Posterior cingulate gyrus (tissue), 11 donors: ENCODE measurements at places on chromosomes 7 and 10.
A peak's percentile ranks its signal among the peaks of the same experiment; 100 is the strongest.

- no peak for DNase-seq
Observed at GRCh38 chr10:519055-519715, 170.3 kb downstream of the DIP2C start.

DNA sequence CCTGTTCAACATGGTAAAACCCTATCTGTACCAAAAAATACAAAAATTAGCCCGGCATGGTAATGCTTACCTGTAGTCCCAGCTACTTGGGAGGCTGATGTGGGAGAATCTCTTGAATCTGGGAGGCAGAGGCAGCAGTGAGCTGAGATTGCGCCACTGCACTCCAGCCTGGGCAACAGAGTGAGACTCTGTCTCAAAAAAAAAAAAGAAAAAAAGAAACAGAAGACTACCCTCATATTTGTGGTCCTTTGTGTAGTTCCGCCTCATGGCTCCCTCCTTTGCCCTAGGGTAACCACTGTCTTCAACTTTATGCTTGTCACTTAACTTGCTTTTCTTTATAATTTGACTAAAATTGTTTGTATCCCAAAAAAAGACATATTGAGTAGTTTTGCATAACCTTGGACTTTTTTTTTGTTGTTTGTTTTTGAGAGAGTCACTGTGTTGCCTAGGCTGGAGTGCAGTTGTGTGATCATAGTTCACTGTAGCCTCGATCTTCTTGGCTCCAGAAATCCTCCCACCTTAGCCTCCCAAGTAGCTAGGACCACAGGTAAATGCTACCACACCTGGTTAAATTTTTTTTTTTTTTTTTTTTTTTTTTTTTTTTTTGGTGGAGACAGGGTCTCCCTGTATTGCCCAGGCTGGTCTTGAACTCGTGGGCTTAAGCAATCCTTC is 3.7 kb downstream of the ZNF487 start:
- no peak for DNase-seq

GRCh38 chr10:20363684-20364083 is 533.4 kb downstream of the NEBL start:
- no peak for DNase-seq

- no peak for DNase-seq
Observed at GRCh38 chr10:75012471-75012870, 99.0 kb upstream of the SAMD8 start.

GRCh38 chr10:120607710-120608703 is 151.0 kb downstream of the PLPP4 start:
- no peak for DNase-seq

- DNase-seq, result no peak
Observed at GRCh38 chr10:120873741-120874140, 22.6 kb downstream of the WDR11 start.

- no peak for DNase-seq
Observed at GRCh38 chr7:133248901-133249300, 4.0 kb upstream of the EXOC4 start.

DNA sequence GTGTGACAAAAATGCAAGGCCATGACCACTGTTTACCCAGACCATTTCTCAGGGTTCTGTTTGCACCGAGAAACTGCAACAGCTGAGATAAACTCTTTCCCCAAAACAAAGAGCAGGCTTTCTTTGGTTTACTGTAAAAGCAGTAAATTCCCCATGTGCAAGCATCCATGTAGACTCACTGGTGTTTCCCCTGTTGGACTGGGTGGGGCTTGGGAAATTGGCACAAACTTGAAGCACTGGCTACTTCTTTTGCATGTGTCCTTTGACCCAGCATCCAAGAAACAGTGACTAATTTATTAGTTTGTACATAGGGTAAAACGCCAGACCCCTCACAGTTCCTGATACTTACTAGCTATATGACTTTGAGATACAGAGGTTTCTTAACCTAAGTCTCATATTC is 12.3 kb downstream of the IQUB start:
- DNase-seq, result no peak

DNA sequence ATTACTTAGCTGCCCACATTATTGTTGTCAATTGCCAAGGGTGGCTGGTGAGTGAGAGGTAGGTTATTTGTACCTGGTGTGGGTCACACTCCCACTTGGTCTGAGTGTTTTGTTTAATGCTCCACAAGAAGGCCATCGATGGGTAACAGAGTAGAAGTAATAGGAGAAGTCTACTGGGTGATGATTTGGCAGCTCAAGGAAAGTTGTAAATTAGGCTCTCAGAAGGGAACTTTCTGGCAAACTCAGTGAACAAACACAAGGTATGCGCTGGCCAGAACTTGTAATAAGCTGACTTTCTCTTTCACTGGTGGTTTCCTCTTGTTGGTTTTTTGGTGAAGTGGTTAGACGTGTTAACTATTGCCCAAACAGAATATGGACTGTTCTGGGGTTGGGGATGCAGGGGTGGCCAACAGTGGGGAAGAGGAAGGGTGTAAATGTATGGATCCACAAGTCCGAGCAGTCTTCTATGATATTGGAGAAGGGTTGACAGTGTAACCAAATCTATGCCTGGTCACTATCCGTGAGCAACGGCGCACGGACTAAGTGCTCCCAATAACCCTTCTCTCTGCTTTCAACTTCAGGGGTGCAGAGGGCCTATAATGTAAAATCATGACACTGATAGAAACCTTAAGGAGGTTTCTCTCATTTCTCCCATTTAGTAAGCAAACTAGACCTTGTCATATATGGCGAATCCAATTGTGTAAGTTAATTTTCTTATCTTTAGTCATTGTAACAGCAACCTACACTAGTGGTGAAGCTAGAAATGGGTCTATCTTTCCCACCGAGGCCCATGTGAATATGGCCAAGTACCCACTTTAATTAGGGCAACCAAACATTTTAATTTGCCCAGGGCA is 212.8 kb downstream of the PTEN start:
- DNase-seq, result no peak

DNA sequence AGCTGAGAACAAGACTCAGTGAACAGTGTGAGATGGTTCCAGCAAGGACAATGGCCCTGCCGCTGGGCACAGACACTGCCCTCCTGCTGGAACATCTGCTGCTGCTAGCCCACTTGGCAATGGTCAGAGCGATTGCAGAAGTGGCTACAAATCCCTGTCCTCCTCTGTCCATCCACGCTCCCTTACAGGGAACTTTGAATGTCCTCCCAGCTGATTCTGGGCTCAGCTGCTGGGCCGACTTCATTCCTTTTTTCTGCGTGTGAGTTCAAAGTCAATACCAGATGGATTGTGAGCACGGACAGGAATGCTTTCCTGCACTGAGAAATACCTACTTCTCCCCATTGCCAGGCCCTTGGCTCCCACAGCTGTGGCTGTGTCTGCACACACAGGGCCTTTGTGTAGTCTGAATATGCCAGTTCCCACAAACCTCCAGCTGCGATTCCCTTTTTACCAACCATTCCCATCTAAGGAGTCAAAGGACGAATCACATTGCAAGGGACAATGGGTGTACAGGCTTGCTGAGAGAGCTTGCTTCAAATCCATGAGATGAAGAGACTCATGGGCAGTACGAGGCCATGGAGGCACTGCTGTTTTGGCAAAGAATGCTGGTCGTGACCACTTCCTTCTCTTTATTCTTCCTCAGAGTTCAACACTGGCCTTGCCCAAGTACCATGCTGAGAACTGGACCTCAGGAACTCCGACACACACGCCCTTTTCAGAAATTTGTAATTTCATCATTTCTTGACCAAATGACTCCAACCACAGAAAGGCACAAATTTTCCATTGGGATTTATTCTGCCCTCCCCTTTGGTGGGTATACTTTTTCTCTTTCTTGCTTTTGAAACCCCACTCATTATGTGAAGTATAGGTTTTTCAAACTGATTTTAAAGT is 44.2 kb downstream of the BPGM start:
- peak; percentile 56 for DNase-seq

GRCh38 chr7:101882595-101883564 is 65.5 kb downstream of the CUX1 start:
- no peak for DNase-seq

GRCh38 chr10:70053218-70053840 is 683 bp downstream of the MACROH2A2 start:
- peak; percentile 10 for DNase-seq

DNA sequence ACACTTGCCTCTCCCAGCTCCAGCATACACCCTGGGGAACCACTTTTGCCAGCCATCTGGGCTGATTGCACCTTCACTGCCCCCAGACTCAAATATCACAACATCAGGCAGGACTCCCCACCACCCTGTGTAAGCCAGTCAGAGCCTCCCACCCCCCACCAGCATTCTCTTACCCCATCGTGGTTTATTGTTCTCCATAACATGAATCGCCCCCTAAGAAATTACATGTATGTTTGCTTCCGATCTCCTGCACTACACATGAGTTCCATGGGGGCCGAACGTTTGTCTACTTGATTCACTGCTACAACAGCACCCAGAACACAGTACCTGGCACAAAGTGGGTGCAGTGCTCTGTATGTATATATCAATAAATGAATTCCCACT is 39.4 kb downstream of the CREB3L2 start:
- no peak for DNase-seq

DNA sequence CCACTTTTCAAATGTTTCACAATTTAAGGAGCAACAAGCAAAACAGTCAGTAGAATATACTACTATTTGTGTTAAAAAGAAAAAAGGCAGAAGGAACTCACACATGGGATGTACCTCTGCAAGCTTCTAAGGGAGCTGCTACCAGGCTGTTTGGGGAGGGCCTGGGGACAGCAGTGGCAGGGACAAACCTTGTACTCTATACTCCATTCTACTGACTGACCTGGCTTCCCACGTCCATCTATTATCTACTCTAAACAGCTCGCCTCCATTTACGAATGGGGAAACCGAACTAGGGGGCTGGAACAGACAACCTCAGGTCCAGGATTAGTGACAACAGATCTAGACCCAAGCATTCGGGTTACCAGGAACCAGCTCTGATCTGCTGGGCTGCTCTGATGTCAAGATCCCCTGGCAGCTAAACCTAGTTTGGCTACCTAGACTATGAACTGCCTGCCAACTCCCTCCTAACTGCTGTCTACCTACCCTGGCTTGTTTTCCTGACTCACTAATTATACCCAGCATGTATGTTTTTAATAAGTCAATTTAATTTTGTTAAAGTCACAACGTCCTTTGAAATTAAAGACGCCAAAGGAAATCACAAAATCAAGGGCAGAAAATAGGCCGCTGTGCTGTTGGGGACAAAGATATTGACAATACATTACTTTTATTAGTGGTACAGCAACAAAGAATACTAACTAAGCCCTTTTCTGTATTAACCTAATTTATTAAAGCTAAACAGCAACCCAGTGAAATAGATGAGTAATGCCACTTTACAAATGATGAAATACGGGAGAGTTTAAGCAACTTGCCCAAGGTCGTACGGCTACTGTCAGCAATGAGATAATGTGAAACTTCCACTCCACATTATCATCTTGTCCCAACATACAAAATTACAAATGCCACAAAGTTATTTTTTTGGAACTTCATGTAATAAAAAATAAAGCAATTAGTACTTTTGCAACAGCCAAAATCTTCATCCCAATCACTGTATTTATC is 5.3 kb downstream of the PSAP start:
- no peak for DNase-seq

DNA sequence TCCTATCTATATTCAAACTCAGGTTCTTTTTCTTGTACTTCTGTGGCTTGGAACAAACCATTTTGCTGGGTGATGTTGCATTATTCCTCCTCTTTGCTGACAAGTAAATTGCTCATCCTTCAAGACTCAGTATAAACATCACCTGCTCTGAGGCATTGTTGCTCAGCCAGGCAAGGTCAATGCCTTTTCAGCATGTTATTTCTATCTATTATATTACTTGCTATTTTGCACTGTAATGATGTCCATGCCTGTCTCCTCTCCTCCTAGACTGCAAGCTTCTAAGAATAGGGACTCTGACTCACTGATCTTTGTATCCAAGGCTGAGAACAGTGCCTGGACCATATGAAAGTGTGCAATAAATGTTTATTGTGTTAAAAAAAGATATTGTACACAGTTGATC is 293.8 kb downstream of the RNLS start:
- DNase-seq, result no peak

- no peak for DNase-seq
Observed at GRCh38 chr7:45143616-45144015, 14.0 kb upstream of the RAMP3 start.

DNA sequence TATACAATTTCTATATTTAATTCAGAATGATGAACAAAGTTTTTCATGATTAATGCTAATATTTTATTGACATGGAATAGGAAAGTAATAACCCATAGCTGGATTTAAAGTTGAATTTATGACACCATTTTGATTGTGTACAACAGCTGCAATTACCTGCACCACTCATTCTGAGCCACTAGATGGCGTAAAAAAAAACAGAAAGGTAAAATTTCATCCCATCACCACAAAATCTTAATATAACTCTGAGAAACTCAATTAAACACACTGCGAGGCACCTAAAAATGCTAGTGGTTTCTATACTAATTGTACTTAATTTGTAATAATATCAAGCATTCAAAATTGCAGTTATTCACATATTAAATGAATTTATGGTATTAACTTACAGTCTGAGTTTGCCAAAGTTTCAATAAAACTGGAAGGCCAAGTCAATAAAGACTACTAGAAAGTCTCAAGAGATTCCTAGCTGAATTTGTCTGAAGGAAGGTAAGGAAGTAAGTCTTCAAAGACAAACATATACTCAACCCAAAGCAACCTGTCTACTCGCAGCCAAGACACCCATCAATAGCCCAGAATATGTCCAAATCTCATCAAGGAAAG is 182.5 kb downstream of the SKAP2 start:
- DNase-seq, result no peak

DNA sequence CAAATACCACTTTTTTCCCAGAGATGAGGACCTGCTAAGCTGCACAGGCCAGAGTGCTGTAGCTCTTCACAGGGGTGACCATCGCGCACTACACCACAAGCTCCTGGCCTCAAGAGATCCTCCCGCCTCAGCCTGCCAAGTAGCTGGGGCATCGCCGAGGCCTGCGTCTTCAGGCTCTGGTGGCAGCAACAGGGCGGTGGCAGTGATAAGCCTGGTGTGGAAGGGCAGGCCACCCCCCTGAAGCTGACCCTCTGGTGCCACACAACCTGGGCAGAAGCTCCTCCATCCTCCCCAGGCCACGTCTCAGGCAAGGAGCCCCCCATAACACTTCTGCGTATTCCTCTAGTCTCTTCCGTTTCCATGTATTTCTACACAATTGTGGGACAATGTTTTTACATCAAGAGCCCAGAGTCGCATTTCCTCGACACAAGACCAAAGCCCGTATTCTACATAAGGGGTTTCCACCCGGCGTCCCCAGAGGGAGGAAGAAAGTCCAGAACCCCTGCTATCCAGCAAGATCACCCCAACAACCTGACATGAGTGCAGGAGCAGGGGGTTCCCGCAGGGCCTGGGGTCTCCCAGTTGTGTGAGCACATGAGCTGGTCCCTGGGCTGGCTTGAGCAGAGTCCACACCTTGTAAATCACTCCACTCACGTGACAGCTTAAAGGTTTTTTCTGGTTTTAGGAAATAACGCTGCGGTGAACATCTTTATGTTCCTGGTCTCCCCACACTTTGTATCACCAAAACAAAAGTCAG is 37.6 kb upstream of the NCAPG2 start:
- no peak for DNase-seq

DNA sequence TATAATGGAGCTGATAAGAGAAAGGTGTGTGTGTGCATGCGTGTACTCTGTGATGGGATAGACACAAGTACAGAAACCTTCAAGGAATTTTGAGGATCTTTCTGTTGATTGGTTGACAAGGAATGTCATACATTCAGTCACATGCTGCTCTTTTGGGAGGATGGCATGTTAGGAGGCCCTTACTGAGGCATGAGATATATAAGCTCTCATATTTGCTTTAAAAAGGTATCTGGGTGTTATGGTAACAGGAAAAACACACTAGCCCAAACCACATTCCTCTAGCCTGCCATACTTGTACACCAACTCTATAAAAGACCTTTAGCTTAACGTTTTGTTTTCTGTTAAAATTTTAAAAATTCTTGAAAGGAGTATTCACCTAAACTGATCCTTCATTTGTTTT is 72.5 kb upstream of the EGFR start:
- no peak for DNase-seq

GRCh38 chr10:96724621-96725020 is 4.3 kb upstream of the PIK3AP1 start:
- DNase-seq, result no peak
